RCC 7860 (cell line): ENCODE measurements at places on chromosomes 1 and 21.
A peak's percentile ranks its signal among the peaks of the same experiment; 100 is the strongest.

- DNase-seq: no peak
Observed at GRCh38 chr21:44846485-44847260, 26.8 kb downstream of the PTTG1IP start.

DNA sequence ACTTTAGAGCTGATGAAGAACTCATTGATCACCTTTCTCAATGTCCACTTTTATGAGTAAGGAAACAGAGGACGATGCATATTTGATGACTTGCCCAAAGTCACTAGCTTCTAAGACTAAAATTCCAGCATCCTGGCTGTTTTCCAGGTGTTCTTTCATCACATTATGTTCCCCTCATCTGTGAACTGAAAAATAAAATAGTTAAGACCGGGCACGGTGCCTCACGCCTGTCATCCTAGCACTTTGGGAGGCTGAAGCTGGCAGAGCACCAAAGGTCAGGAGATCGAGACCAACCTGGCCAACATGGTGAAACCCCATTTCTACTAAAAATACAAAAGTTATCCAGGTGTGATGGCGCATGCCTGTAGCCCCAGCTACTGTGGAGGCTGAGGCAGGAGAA lies 297.5 kb downstream of the DUSP10 start:
- no peak for DNase-seq

DNA sequence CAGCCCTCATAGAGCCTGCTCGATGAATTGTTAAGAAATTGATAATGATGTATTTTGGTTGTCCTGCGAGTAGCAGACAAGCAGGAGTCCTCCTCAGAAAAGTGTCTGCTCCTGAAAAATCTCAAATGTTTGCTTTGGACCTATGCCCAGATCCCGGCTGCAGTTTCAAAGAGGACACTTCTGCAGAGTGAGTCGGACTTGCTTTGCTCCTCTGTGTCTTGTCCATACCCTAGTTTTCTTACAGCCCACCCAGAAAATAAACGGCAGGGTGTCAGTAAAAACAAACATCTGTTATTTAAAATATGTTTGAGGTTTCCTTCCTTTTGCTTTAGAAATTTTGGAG lies 2.8 kb downstream of the S100A10 start:
- peak; percentile 60 for DNase-seq

DNA sequence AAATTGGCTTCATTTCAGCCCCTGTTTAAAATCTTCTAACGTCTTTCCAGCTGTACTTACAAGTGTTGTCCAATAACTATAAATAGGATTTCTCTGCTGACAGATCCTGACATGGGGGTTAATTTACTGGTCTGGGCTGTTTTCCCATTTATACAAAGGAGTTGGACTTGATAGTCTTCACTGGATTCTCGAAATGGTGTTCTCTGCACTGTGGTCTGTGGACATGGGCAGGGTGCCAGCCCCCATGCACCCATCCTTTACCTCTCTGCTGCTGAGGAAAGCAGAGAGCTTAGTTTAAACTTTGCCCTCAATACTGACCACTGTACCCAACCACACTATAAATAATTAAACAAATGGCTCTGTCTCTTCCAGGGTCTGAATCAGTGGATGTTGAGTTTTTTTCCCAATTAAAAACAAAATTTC lies 5.2 kb downstream of the DIO1 start:
- peak; percentile 89 for DNase-seq

- no peak for DNase-seq
Observed at GRCh38 chr1:219507437-219507836, 105.5 kb downstream of the ZC3H11B start.

DNA sequence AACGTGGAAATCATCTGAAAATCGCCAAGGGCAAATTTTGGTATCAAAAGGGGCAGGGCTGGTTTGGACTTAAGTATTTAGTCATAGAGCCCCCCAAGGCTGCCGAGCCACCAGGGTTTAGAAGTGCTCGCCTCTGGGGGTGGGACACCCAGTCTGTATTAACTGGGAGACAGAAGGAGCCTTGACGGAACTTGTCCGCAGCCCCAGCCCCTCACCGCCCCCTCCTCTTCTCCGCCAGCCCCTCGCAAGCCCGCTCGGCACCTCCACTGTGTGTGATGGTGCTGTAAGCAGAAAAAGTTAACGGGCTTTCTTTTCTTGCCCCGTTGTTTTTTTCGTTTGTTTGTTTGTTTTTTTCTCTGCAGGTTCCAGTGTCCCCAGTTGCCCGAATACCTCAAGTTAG lies 37.5 kb upstream of the KDM4A start:
- no peak for DNase-seq

GRCh38 chr1:82392946-82393345 lies 592.2 kb downstream of the ADGRL2 start:
- no peak for DNase-seq

DNA sequence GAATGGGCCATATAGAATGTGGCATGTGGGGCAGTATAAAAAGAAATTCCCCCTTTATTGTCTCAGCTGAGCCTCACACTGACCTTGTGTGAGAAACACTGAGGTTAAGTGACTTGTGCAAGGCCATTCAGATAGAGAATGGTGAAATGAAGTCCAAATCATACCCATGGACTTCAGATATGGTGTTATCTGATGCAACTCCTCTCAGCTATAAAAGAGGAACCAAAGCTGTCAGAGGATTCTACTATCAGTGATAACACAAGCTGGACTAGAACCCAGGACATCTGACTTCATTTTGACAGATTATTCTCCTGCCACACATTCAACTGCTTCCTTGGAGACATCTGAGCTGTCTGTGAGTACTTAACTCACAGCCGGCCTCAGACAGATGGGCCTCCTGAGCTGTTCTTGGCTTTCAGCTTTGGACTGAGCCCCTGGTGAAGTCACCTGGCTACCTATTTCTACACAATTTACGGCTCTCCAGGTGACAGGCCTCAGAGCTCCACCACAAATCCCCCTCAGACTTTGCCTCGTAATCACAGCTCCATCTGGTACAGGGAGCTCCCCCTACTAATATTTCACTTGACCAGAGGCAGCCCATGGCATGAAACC lies 104.6 kb downstream of the PLXNA2 start:
- DNase-seq: no peak

GRCh38 chr1:70890408-70890807 lies 157.2 kb downstream of the PTGER3 start:
- peak; percentile 19 for DNase-seq

DNA sequence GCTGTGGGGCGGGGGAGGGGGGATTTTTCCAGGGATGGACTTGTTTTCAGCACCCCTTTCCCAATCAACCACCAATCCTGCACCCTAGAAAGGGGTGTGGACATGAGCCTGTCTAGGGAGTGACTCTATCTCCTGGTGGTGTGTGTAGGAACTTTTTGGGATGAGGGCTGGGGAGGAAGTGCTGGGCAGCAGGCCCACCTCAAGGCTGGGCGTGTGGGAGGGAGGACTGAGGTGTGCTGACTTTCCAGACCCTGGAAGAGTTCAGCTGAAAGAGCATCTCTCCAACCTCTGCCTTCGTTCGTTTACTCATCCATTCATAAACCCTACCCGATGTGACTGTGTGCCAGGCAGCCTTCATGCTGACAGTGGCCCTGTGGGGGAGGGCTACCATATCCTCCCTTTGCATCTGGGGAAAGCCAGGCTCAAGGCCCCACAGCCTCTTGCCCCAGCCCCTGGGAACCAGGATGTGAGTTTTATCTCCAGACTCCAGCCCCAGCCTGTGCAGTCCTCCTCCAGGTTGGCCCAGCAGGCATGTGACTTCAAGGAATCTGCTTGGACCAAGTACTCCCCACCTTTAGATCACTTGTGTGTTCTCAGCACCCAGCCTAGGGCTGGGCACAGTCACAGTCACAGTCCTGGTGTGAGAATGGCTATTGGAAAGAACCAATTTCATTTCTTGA lies 6.7 kb downstream of the KNCN start:
- DNase-seq: no peak

DNA sequence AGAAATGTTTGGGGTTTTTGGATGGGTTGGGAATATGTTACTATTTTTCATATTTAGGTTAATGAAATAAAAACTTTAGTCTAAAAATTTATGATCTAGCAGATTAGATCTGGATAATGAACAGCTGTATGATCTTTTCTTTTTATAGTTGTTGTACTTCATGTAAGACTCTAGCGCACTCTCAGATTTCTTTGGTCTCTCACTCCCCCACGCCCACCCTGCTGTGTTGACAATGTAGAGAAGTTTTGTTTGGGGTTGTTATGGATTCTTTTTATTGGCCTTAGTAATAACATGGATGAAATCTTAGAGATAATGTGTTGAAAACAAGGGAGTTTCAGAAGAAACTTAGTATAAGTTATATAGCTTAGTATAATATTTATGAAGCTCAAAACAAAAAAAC lies 5.5 kb downstream of the KLF18 start:
- no peak for DNase-seq

GRCh38 chr21:42892582-42892930 lies 553 bp upstream of the NDUFV3 start:
- no peak for DNase-seq

- no peak for DNase-seq
Observed at GRCh38 chr1:11488966-11489625, 10.1 kb downstream of the DISP3 start.

DNA sequence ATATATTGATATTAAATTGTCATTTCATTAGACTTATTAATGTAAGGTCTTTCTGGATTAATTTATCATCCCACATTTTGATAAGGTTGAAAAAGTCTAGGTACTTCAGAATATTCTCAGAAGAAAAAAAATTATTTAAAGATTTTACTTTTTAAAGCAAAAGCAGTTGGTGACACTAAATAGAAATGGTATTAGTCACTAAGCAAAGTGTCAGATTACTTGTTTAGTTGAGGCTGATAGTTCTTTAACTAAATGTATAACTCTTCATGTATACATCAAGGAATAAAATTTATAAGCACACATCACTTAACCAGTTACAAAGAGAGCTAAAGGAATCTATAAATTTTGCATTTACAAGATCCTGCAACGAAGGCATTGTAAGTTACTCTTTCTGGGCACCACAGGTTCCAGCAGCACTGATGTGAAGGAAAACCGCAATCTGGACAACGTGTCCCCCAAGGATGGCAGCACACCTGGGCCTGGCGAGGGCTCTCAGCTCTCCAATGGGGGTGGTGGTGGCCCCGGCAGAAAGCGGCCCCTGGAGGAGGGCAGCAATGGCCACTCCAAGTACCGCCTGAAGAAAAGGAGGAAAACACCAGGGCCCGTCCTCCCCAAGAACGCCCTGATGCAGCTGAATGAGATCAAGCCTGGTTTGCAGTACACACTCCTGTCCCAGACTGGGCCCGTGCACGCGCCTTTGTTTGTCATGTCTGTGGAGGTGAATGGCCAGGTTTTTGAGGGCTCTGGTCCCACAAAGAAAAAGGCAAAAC lies 101.1 kb downstream of the ADARB1 start:
- no peak for DNase-seq

- DNase-seq: no peak
Observed at GRCh38 chr1:204188959-204189639, 7.2 kb downstream of the KISS1 start.

DNA sequence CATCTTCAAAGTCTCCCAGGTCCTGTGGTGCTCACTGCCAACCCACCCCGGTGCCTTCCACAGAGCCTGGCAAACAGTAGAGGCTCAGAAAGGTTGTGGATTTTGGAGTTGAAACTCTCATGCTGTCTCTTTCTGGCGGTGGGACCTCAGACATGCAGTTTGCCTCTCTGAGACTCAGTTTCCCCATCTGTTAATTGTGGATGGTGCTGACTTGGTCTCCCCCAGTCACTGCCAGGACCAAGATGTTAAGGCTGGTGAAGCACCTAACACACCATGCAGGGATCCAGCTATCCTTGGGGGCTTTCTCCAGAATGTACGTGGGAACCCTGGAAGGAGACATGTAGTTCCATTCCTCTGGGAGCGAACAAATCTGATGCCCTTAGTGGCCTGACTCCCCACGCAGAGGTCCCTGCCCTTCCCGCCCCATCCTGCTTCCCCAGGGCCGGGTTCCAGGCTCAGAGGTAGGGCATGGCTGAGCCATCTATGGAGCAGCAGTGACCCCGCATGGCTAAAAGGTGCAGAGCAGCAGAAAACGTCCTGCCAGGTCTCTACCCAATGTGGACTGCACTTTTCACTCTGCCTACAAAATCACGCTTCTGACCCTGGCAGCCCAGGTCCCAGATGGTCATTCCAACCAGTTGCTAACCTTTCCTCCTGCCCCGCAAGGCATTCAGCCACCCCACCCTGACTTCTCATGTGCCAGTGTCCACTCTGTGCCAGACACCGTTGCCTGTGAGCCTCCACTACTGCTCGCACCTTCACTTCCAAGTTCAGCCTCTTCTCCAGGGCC lies 9.2 kb upstream of the TTC22 start:
- peak; percentile 41 for DNase-seq

DNA sequence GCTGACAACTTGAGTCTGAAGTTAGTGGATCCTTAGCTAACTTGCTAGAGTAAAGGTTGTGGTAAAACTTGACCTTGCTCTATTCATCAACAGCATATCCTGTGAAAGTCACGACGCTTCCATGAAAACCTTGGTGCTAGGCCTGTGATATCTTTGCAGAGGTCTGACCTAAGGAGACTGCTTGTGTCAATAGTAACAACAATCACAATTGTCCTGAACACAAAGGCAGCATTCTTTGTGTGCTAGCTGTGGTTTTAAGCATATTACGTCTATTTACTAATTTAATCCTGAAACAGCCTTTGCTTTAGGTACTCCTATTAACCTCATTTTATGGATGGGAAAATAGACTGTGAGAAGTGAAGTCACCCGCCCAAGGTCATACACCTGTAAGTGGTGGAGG lies 2.8 kb upstream of the CLDN14 start:
- DNase-seq: no peak

DNA sequence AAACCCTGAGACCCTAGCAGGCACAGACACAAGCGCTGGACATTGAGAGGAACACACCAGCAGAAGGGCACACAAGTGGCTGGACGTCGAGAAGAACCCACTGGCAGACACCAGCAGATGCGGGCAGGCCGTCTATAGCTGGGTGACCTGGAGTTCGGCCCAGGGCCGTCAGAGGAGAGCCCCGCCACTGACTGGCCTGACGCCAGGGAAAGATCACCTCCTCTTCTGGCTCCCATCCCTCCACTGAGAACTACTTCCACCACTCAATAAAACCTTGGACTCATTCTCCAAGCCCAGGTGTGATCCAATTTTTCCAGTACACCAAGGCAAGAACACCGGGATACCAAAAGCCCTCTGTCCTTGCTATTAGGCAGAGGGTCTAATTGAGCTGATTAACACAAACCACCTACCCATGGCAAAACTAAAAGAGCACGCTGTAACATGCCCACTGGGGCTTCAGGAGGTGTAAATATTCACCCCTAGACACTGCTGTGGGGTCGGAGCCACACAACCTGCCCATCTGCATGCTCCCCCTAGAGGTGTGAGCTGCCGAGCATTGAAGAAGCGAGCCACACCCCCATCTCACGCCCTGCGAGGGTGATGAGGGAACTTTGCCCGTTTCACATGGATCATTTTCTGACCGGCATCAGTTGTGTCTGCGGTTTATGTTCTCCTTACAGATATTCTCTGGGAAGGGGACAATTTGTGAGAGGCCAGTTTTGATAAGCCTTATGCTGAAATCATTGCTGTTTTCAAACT lies 104.8 kb downstream of the HLX start:
- no peak for DNase-seq
